ENCODE measurements at places on chromosomes 3 and 15.

- no peak for DNase-seq
Measured at GRCh38 chr15:101652786-101653430, 727 bp upstream of the TM2D3 start.

DNA sequence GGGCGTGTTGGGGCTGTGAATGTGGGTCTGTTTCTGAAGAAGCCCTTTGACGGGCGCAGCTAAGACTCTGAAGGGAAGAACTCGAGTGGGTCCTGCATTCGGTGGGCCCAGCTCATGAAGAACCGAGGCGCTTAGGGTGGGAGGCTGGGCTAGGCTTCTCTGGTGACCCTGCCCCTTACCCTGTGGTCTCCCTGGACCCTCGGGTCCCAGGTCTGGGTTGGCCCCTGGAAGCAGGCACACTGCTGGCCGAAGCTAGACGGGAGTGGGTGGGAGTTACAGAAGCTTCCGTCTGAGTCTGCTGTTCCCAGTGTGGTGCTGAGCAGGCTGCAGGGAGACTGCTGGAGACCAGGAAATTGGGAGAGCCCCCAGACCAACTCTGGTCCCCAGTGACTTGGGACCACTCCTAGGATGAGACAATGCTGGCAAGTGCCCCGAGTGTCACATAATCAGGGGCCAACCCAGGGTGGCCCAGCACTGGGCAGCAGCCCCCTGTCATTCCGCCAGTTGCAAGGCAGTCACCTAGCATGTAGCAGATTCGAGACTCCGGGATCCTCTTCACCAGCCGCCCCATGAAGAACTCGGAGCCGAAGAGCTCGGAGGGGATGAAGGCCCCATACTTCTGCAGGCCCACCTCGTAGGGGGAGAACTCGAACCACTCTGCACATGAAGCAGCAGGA is 16.7 kb upstream of the EHD4 start:
- DNase-seq = no peak

DNA sequence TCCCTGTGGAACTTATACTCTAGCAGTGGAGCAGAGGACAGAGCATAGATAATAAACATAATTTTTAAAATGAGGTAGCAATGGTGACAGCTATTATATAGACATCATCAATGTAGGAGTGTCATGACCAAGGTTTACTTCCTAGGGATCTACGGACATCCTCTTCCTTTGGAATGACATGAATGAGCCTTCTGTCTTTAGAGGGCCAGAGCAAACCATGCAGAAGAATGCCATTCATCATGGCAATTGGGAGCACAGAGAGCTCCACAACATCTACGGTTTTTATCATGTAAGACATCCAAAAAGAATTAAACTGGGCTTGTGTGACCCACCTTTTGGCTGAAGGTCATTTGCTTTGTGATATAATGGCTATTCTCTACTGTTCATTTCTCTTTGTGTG is 30.1 kb upstream of the CAPN3 start:
- DNase-seq = no peak

GRCh38 chr3:49900491-49901153 is 3.1 kb downstream of the MST1R start:
- DNase-seq = no peak

GRCh38 chr3:144429719-144430121 is 458.1 kb downstream of the DIPK2A start:
- no peak for DNase-seq

GRCh38 chr3:13588993-13589392 is 40.1 kb downstream of the FBLN2 start:
- DNase-seq = no peak

DNA sequence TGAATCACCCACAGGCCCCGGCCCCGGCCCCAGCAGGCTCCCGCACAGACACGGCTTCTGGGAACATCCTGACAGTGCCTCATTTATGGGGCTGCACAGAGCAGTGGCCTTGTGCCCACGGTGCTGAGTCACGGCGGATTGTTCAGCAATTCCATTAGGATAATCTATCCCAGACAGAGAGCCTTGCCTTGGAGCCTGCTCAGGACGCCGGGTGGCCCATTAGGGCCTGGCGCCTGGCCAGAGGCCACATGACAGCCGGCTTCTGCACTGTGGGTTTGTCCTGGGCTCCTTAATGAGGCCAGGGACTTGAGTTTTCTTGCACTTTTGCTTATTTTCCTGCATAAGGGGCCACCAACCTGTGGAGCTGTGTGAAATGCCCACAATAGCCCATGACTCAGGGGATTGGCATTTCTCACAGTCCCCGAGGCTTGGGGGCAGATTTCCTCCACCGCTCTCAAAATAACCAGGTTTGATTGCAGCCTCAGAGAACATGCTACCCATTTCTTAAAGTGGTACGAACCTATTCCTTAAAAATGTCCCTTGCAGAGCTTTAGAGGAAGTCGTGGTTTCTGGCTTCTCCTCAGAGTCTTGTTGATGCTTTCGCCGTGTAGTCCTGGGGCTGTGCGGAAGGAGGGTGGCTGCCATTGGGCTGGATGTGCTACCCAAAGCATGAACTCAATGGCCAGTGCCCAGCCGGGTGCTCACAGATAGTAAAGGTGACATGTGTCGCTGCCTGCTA is 19.0 kb downstream of the SYNM start:
- DNase-seq = peak; percentile 82

DNA sequence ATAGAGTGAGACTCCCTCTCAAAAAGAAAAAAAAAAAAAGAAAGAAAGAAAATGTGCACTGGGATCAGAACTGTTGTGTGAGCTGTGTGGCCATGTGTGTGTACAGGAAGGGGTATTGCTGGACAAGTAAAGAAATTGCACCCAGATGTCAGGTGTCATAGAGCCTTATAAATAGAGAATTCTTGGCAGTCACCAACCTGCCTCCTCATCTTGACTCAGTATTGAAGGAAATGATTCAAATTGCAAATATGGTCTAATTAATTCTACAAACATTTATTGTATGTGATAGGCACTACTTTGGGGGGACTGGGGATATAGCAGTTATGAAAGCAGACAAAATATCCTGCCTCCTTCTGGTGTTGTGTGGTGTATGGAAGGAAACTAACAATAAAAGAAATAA is 243.8 kb upstream of the TTC14 start:
- no peak for DNase-seq

DNA sequence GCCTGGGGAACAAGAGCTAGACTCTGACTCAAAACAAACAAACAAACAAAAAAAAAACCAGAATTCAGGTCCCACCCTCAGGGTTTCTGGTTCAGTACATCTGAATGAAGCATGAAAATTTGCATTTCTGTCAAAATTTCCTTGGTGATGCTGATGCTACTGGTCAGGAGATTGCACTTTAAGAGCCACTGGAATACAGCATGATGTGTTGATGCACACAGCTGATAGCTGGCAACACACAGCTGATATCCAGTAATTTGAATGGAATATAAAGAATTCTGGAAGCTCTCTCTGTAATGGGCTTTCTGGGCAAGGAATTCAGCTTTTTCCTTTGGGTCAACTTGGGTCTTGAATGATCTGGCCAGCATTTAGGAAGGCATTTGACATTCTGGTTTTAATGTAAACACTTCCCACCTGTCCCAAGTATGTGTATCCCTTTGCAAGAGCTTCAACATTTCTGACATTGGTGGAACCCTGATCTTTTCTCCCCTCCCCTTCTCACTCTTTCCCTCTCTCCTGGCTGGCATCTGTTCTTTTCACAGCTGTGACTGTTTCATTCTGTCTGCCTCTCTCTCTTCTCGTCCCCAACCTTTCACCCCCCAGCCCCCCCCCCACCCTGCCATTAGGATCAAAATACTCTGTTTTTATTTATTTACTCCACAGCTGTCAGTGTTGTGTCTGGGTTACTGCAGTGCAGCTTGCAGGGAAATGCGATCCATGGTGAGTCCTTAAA is 189.5 kb downstream of the TPRG1 start:
- no peak for DNase-seq

GRCh38 chr3:5122741-5123706 is 932 bp downstream of the ARL8B start:
- DNase-seq = peak; percentile 27
